DND-41 (cell line): ENCODE measurements at places on chromosomes 13 and 19.

- H3K27ac ChIP-seq = no peak overlapping the region
- H3K4me3 ChIP-seq = no peak overlapping the region
- H3K36me3 ChIP-seq = peaks cover 71% of the 10 kb centered on the region
Observed at GRCh38 chr19:55677572-55678028, 2.6 kb downstream of the EPN1 start.

DNA sequence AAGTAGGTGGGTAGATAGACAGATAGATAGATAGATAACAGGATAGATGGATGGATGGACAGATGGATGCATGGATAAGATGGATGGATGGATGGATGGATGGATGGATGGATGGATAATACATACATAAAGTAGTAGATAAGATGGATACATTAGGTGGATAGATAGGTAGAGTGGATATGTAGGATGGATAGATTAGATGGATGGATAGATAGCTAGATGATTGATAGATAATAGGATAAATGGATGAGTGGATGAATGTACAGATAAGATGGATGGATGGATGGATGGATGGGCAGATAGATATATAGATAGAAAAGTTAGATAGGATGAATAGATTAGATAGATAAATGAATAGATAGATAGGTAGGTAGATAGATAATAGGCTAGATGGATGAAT lies 2.1 kb downstream of the CYP4F3 start:
- H3K27ac ChIP-seq = no peak overlapping the region
- no peaks in the 10 kb centered on the region for H3K4me1 ChIP-seq
- H3K36me3 ChIP-seq = no peaks in the 10 kb centered on the region
- H3K27me3 ChIP-seq = no peaks in the 10 kb centered on the region

DNA sequence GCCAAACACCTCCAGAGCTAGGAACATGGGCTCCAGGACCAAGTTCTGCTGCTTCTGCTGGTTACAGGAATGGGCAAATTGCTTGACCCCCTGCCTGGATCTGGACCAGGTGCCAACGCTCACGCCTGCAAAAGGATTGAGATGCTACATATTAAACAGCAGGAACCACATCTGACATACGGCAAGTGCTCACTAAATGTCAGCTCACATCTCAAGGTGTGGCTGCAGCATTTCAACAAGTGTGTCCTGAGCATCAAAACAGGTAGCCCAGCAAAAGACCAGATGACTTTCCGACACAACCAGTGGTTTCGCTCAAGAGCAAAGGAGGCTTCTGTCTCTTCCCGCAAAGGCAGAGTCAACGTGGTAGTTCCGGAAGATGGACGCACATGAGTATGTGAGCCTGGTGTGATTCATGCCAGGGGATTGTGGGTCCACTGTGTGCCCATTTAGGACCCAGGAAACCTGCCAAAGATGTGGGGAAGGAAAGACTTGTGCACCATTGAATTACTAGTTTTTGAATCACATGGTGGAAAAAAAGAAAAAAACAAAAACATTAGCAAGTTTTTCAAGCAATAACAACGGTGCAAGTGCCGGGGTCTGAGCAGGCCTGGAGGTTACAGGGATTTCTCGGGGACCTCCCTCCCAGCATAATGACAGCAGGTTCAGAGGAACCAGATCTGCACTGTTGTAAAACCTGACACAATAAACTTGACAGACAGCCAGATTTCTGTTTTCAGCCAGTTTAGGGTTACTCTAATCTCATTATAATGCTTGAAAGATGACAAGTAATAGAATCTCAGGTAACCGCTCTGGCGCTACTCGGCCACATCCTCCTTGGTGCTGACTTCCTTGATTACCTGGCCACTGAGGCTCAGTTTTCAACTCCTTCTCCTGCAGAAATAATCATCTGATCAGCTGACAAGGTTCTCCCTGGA lies 77.9 kb downstream of the SOX1 start:
- H3K27ac ChIP-seq = no peak overlapping the region
- H3K4me1 ChIP-seq = no peaks in the 10 kb centered on the region
- DNase-seq = no peak
- H3K36me3 ChIP-seq = no peaks in the 10 kb centered on the region

DNA sequence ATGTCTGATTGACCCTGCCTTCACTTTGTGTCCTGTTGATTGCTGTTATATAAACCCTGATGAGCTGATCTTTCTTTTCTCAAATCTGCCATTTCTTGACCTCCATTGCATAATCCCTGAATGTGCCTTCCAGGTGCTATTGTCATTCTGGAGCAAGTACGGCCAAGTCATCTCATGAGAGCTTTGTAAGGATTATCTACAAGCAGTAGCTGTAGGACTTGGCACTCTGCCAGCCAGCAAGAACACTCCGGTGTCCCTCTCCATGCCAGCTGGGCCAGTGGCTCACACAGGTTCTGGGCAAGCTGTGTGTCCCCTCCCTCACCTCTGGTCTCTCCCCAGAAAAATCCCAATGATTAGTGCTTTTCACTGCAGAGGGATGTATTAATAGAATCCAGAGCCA lies 348.1 kb downstream of the FOXO1 start:
- H3K4me1 ChIP-seq = no peaks in the 10 kb centered on the region
- H3K27ac ChIP-seq = no peak overlapping the region
- no peak overlapping the region for H3K4me3 ChIP-seq
- no peaks in the 10 kb centered on the region for H3K36me3 ChIP-seq
- H3K27me3 ChIP-seq = peaks cover 3% of the 10 kb centered on the region

DNA sequence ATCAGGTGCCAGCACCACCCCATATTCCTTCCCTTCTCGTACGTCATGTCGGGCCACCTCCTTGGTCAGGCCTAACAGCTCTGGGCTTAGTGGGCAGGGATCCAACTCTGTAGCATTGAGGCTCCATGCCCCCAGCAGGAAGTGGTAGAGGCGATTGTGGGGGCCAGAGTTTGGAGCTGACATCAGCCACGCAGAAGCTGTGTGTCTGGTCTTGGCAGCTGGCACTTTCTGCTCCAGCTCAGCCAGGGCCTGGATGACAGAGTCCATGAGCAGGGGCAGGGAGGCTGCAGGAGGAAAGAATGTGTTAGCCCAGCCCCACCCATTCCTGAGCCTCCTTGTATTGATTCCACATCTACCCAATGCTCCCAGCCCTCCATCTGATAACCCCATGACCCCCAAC lies 3.0 kb downstream of the PGLYRP2 start:
- no peaks in the 10 kb centered on the region for H3K4me1 ChIP-seq
- no peak overlapping the region; the same call in 1 of the 2 replicates for H3K27ac ChIP-seq
- no peaks in the 10 kb centered on the region for H3K27me3 ChIP-seq
- H3K4me3 ChIP-seq = no peak overlapping the region
- no peaks in the 10 kb centered on the region for H3K36me3 ChIP-seq

- DNase-seq = no peak
- peaks cover 5% of the 10 kb centered on the region for H3K27me3 ChIP-seq
- H3K4me1 ChIP-seq = no peaks in the 10 kb centered on the region
- H3K4me3 ChIP-seq = no peak overlapping the region
- no peak overlapping the region for H3K27ac ChIP-seq
Observed at GRCh38 chr13:79245937-79246577, 160.0 kb downstream of the RBM26 start.

DNA sequence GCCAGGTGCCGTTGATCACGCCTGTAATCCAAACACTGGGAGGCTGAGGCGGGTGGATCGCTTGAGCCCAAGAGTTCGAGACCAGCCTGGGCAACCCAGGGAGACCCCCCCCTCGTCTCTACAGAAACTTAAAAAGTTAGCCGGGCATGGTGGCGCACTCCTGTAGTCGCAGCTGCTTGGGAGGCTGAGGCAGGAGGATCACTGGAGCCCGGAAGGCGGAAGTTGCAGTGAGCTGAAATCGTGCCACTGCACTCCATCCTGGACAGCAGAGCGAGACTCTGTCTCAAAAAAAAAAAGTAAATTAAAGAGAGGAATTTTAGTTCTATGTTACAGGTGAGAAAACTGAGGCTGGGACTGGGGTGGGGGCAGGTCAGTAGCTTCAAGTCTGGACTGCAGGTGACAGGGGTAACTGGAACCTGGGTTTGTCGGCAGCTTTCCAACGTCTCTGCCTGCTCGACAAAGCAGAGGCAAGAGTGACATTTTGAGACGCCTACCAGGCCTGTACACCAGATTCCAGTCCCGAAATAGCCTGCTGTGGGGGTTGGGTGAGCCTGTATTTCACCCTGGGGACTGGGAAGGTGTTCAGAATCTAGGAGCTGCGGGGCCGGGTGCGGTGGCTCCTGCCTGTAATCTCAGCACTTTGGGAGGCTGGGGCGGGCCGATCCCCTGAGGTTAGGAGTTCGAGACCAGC lies 1.2 kb downstream of the SELENOW start:
- H3K27ac ChIP-seq = no peak overlapping the region
- peaks cover 26% of the 10 kb centered on the region for H3K4me1 ChIP-seq
- H3K27me3 ChIP-seq = no peaks in the 10 kb centered on the region

GRCh38 chr13:53189162-53189561 lies 160.5 kb downstream of the OLFM4 start:
- peaks cover 2% of the 10 kb centered on the region for H3K27me3 ChIP-seq
- H3K4me3 ChIP-seq = no peak overlapping the region
- no peak for DNase-seq

DNA sequence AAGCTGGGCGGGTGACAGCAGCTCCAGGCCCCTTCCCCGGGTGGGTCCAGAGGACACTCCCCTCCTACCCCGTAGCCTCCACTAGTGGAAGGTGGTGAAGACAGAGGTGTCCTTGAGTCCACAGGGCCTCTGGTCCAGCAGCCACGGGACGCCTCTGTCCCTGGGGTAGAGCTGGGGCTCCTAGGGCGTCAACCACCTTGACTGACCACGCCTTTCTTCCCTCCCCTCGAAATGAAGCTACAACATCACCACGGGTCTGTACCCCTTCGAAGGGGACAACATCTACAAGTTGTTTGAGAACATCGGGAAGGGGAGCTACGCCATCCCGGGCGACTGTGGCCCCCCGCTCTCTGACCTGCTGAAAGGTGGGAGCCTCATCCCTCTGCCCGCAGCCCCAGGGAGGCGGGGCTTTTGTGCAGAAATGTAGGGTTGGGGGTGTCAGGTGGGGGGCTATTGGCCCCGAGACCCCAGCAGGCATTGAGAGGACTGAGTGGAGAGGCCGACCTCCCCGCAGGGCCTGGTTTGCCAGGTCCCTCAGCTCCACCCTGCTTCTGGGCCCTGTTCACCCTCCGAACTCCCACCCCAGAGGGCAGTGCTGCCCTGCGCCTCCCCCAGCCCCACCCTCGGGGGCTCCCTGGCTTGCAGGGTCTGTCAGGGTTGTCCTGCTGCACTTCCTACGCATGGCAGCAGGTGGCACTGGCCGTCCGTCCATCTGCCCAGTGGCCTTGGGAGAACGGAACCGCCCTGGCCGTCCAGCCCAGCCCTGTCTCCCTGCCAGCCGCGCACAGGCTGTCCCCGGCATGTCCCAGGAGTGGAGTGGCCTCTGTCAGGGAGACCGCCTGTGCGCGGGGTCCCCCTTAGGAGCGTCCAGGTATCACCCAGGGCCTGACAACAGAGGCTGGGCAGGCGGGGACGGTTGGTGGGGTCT lies 15.7 kb downstream of the STK11 start:
- peaks cover 83% of the 10 kb centered on the region for H3K36me3 ChIP-seq
- no peak for DNase-seq
- no peak overlapping the region for H3K27ac ChIP-seq
- H3K4me3 ChIP-seq = no peak overlapping the region
- no peaks in the 10 kb centered on the region for H3K4me1 ChIP-seq
- H3K27me3 ChIP-seq = no peaks in the 10 kb centered on the region

DNA sequence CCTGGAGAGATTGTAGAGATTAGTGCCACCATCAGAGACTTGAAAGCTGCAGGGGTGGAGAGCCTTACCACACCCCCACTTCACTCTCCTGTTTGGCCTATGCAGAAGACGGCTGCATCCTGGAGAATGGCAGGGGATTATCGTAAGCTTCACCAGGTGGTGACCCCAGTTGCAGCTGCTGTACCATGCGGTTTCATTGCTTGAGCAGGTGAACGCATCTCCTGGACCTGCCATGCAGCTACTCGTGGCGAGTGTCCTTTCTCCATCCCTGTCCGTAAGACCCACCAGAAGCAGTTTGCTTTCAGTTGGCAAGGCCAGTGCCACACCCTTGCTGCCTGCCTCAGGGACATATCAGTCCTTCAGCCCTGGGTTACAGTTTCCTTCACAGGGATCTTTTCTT lies 21.2 kb downstream of the PPP5C start:
- peaks cover 78% of the 10 kb centered on the region for H3K36me3 ChIP-seq
- no peak for DNase-seq

GRCh38 chr19:3471954-3472655 lies 8.2 kb downstream of the SMIM24 start:
- peak; percentile 57 for DNase-seq
- H3K36me3 ChIP-seq = no peaks in the 10 kb centered on the region; the same call in none of the 2 replicates

GRCh38 chr19:14150041-14150769 lies 13.8 kb upstream of the ASF1B start:
- H3K27ac ChIP-seq = no peak overlapping the region
- H3K4me1 ChIP-seq = no peaks in the 10 kb centered on the region
- H3K36me3 ChIP-seq = peaks cover 34% of the 10 kb centered on the region
- H3K27me3 ChIP-seq = no peaks in the 10 kb centered on the region

DNA sequence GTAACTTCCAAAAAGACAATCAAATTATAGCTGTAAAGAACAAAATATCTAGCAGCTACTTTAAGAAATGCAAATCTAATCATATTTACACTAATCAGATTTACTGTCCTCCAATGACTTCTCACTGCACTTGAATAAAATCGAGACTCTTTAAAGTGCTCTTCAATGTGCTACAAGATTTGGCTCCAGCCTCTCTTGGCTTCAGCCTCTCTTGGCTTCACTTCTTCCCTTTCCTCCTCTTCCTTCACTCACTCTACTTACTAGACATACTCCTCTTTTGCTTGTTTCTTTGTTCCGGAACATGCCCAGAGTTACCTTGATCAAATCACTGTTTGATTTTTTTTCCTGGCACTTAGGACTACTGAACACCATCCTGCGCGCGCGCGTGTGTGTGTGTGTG lies 495.4 kb downstream of the LMO7 start:
- H3K4me3 ChIP-seq = no peak overlapping the region
- no peak overlapping the region for H3K27ac ChIP-seq
- no peaks in the 10 kb centered on the region for H3K4me1 ChIP-seq
- no peak for DNase-seq

GRCh38 chr13:101893021-101893420 lies 440.5 kb downstream of the ITGBL1 start:
- DNase-seq = no peak
- H3K27me3 ChIP-seq = peaks cover 6% of the 10 kb centered on the region
- H3K27ac ChIP-seq = no peak overlapping the region
- H3K4me3 ChIP-seq = no peak overlapping the region
- no peaks in the 10 kb centered on the region for H3K4me1 ChIP-seq
- H3K36me3 ChIP-seq = no peaks in the 10 kb centered on the region

DNA sequence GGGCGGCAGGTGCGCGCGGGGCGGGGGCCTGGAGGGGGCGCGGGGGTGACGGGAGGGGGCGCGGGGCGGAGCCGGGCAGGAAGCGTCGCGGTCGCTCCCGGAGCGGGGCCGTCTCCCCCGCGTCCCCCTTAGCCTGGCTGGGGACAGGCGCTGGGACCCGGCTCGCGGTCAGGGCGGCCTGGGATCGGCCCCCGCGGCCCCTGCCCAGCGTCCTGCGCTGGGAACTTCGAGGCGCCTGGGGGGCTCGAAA lies 74.7 kb upstream of the MCF2L start:
- H3K4me1 ChIP-seq = peaks cover 5% of the 10 kb centered on the region
- H3K4me3 ChIP-seq = no peak overlapping the region
- H3K36me3 ChIP-seq = no peaks in the 10 kb centered on the region
- DNase-seq = no peak

- no peak overlapping the region for H3K27ac ChIP-seq
- no peak overlapping the region for H3K4me3 ChIP-seq
- H3K4me1 ChIP-seq = no peaks in the 10 kb centered on the region
- peaks cover 5% of the 10 kb centered on the region for H3K27me3 ChIP-seq
Observed at GRCh38 chr19:13011653-13012389, 16.5 kb downstream of the NFIX start.
